ENCODE measurements at places on chromosomes 2 and 18.

DNA sequence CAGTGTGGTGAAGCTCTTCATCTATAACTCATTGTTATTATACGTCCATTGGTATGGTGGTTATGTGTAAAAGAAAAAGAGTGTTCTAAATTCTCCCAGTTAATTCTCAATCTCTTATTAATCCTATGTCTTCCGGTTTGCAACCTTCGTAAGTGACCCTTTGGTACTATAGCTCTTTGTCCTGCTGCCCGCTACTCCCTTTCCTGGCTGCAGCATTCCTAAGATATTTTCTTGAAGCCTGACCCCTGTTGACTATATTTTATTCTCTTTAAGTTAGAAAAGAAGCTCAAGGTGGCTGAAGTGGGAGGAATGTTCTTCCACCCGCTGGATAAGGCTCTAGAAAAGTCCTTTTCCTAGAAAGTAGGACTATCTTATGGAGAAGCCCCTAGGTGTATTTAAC is 684.8 kb downstream of the SOCS6 start:
- no peak for DNase-seq

- DNase-seq, result no peak
These were observed 7.5 kb downstream of the DPYSL5 start for GRCh38 chr2:26855466-26855865.

DNA sequence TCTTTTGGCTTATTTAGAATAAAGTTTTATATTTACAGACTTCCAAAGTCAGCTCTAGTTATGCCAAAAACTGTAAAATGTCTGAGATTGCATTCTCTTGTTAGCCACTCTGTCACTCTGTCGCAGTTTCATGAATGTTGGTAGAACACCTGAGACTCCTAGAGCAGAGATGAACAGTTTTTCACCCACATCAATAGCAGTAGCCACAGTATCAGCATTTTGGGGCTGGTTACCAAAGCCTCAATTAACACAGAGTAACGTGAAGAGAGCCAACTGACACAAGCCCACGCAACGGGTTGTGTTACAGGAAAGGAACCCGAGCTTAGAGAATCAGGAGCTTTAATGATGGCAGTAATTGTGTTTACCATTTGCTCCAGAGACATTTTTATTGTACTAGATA is 443.0 kb upstream of the SLC39A10 start:
- DNase-seq, result no peak

DNA sequence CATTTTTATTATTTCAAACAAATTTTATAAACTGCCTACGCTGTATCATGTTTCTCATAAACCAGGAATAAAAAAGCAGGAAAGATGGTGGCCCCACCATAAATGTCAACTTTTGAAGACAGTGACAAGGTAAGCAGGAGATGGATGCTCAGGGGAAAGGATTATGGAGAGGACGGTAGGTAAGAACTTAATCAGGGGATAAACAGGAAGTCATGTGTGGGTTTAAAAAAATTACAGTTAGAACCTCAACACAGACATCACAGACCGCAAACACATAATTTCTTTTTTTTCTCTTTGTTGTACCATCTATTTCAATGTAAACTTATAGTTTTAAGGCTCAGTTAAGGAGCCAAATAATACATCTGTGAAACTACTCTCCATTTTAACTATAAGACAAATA is 575.2 kb upstream of the SLC8A1 start:
- no peak for DNase-seq

DNA sequence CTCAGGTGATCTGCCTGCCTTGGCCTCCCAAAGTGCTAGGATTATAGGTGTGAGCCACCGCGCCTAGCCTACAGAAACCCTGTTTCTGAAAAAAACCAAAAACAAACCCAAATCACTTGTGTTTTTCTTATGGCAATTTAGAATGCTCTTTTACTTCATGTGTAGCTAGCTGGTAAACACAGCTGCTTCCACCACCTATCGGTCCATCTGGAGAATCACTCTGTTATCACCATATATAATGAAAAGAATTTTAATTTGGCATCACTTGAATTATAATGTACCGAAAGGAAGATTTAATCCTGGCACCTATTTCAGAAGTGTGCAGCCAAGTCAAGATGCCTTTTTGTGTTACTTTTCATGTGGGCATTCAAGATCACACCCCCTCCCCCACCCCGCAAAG is 86.5 kb upstream of the ITGB6 start:
- no peak for DNase-seq

GRCh38 chr2:77566582-77566981 is 44.4 kb upstream of the LRRTM4 start:
- no peak for DNase-seq

- DNase-seq, result no peak
These were observed 688.4 kb upstream of the PIK3C3 start for GRCh38 chr18:41266616-41267015.

- no peak for DNase-seq
These were observed 559.3 kb upstream of the PIK3C3 start for GRCh38 chr18:41395695-41396094.

- DNase-seq, result no peak
These were observed 3.0 kb downstream of the MBD5 start for GRCh38 chr2:148023861-148024260.

DNA sequence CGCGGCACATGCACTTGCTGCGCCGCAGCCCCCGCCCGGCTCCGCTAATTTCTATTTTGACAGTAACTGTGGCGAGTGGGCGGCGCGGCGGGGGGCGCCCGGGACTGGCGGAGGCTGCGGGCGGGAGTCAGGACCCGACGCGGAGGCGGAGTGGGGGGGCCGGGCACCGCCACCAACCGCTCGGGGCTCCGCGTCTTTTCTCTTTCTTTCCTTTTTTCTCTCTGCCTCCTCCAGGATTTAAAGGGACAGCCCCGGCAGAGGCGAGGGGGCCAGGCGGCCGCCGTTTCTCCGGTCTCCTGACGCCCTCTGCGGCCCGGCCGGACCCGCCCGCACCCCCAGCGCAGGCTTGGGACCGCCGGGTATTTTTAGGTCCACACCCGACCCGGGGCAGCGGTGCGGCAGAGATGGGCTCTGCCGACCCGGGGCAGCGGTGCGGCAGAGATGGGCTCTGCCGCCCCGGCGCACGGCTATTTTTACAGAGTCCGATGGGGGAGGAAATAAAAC is 460 bp upstream of the ZBTB7C start:
- no peak for DNase-seq

DNA sequence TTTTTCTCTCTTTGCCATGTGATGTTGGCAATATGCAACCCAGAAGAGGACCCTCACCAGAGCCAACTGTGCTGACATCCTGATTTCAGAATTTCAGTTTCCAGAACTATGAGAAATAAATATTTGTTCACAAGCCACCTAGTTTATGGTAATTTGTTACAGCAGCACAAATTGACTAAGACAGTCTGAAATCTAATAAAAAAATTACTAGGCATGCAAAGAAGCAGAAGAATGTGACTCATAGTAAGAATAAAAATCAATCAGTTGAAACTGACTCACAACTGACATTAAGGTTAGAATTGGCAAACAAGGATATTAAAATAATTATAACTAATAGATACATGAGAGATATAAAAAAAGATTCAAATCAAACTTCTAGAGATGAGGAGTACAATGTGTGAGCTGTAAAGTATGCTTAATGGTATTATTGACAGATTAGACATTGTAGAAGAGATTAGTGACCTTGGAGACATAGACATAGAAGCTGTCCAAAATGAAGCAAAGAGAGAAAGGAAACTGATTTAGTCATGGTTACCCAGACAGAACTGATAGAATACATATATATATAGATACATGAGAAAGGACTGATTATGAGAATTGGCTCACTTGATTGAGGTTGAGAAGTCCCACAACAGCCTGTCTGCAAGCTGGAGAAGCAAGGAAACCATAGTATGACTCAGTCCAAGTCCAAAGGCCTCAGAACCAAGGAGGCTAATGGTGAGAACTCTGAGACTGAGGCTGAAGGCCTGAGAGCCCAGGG is 27.8 kb upstream of the TTC39C start:
- DNase-seq, result no peak

DNA sequence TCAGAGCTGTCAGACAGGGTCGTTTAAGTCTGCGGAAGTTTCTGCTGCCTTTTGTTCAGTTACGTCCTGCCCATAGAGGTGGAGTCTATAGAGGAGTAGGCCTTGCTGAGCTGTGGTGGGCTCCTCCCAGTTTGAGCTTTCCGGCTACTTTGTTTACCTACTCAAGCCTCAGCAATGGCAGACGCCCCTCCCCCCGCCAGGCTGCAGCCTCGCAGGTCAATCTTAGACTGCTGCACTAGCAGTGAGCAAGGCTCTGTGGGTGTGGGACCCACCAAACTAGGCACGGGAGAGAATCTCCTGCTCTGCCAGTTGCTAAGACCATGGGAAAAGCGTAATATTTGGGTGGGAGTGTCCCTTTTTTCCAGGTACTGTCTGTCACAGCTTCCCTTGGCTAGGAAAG is 86.5 kb downstream of the EFEMP1 start:
- no peak for DNase-seq

- DNase-seq, result no peak
These were observed 2.6 kb downstream of the DPYSL5 start for GRCh38 chr2:26850505-26850904.

- no peak for DNase-seq
These were observed 3.9 kb upstream of the FSIP2 start for GRCh38 chr2:185734658-185735057.

DNA sequence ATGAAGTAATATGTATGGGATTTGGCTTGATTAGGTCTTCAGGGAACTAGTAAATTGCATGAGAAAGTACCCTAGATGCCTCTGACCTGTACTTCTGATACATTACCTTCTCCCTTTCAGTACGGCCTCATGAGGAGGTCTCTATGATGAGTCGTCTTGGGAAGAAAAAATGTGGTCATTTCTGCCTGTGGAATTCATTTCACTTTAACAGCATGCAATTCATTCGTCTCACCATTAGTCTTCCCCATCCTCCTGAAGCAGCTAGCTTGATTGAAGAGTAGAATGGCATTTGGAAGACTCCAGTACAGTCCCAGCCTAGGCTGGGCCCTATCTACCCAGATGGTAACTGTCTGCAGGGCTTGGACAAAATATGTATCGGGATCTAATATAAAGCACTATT is 52.2 kb downstream of the TMX3 start:
- DNase-seq, result no peak

DNA sequence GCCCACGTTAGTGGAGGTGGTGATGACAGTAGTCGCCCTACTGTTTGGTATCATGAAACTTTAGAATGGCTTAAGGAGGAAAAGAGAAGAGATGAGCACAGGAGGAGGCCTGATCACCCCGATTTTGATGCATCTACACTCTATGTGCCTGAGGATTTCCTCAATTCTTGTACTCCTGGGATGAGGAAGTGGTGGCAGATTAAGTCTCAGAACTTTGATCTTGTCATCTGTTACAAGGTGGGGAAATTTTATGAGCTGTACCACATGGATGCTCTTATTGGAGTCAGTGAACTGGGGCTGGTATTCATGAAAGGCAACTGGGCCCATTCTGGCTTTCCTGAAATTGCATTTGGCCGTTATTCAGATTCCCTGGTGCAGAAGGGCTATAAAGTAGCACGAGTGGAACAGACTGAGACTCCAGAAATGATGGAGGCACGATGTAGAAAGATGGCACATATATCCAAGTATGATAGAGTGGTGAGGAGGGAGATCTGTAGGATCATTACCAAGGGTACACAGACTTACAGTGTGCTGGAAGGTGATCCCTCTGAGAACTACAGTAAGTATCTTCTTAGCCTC is 16.2 kb downstream of the MSH6 start:
- no peak for DNase-seq

GRCh38 chr2:99926986-99927385 is 215.4 kb downstream of the AFF3 start:
- DNase-seq, result no peak

DNA sequence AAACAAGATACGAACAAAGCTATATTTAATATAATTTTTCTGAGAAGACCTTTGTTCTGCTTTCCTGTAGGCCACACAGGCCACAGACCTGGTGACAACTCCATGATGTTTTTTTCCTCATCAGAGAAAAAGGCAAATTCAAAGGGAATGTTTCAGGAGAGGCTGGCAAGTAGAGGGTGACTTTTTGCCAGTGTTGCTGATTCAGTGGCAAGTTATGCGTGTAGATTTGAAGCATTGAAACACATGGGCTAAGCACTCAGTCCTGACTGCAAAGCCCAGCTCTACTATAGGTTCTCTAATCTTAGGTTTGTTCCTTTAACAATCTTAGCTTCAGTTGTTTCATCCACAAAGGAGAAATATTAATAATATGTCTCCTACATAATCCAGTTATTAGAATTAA is 499.8 kb downstream of the SUCLG1 start:
- DNase-seq, result no peak

DNA sequence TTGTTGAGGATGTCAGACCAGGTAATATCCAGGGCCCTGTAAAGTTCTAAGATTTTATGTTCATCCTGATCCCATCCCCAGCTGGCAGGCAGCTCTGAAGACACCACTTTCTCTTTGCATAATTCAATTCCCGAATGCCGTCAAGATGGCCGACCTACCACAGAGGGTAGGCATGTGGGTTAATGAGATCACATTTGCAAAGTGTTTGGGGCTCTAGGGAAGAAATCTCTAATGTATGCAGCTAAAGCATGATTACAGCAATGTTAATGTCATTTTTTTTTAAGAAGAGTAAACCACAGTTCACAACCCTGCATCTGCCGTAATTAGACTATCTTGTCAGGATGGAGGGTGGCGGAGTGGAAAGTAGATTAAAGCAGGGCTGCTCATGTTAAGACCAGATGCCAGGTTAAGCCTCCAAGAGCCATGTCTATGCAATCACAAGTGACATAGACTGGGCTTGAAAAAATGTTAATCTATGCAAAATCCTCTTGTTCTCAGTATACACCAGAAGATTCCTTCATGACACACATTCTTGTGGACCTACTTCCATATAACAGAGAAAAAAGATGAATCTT is 131.4 kb downstream of the ALK start:
- no peak for DNase-seq

GRCh38 chr2:23135481-23136100 is 249.4 kb upstream of the KLHL29 start:
- DNase-seq, result no peak

DNA sequence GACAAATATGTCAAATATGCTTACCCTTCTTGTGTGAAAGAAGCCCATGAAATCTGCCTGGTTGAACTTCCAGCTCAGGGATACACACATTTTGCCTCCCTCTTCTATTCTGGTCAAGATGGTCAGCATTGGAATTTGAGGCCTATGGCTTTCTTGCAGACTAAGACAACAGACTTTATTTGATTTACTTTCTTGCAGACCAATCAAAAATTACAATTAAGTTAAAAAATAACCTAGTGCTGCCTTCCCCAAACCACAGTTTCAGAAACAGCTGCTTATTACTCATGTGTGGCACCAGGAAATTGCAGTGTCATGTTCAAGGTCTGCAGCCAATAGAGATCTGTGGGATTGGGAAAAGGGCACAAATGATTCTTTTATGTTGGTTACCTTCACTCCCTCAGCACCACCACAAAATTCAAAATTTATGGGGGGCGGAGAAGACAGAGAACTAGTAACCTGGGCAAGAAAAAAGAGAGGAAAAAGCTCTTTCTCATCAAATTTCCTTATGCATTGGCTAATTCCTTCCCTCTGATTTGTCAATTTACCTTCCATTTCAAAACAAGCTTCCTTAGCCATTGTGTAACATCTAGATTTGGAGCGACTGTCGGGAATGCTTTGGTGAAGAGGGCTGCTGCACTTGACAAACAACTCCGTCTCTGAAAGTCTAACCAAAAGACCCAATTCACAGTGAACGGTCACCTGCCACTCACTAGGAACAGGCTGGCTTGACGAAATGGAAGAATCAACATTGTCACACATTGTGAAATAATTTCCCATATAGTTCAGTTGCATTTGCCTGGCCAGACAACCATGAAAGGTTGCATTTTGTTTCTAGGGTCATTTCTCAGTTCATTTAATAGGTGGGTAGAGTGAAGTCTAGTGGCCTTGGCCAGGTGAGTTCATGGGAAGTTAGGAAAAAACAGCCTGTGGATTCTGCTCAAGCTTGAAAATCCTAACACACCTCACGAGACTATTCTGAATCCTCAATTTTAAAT is 100.4 kb upstream of the FZD5 start:
- DNase-seq, result no peak

Data from stimulated activated CD4-positive, alpha-beta T cell treated with anti-CD3 and anti-CD28 coated beads, Interleukin-15, amount 100 ng/mL, for 1 hour (primary cell).